ENCODE measurements at places on chromosomes 6 and 20. TPM values are rescaled to one million over a fixed set of nuclear protein-coding genes. Genes with fewer than 3 reads are reported as not detected.

Gene CDH4
- total RNA-seq, result 4.8 TPM

Gene NINL
- total RNA-seq, result 27.0 TPM

Gene MUC21
- total RNA-seq, result not detected

Gene DDO
- 2.7 TPM for total RNA-seq

Gene ANKRD66
- not detected for total RNA-seq

Gene OR2J3
- total RNA-seq, result not detected

Data from metanephros (tissue), 2 donors.